ENCODE measurements at places on chromosomes 16 and 17. TPM values are rescaled to one million over a fixed set of nuclear protein-coding genes. Genes with fewer than 3 reads are reported as not detected.

The CCL7 gene
- not detected for total RNA-seq

The DRC3 gene
- total RNA-seq: 2.8 TPM

The SMTNL2 gene
- total RNA-seq: 1.7 TPM

The CDRT15 gene
- not detected for total RNA-seq

The KRT16 gene
- total RNA-seq: 0.30 TPM

The ANKRD40CL gene
- not detected for total RNA-seq

The C16orf46 gene
- total RNA-seq: 0.49 TPM

The ACE gene
- 30.5 TPM for total RNA-seq

DNA sequence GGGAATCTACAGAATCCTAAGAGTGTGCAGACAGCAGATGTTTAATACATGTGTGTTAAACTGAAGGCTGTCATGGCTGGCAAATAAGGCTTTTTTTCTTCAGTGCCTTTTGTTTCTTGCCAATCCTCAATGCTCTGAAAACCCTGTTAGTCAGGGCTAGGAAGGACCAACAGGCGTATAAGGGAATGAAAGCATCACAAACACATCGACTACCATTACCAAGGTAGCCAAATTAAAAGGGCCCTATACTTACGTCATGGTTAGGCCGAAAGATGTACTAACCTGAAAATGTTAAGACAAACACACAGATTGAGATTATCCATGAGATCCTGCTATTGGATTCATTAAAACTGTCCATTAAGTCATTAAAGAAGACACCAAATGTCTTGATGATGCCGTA, 13.1 kb downstream of the SLC16A6 start:
- H3K36me3 ChIP-seq: no peaks in the 10 kb centered on the region
- no peak overlapping the region for H3K27ac ChIP-seq

DNA sequence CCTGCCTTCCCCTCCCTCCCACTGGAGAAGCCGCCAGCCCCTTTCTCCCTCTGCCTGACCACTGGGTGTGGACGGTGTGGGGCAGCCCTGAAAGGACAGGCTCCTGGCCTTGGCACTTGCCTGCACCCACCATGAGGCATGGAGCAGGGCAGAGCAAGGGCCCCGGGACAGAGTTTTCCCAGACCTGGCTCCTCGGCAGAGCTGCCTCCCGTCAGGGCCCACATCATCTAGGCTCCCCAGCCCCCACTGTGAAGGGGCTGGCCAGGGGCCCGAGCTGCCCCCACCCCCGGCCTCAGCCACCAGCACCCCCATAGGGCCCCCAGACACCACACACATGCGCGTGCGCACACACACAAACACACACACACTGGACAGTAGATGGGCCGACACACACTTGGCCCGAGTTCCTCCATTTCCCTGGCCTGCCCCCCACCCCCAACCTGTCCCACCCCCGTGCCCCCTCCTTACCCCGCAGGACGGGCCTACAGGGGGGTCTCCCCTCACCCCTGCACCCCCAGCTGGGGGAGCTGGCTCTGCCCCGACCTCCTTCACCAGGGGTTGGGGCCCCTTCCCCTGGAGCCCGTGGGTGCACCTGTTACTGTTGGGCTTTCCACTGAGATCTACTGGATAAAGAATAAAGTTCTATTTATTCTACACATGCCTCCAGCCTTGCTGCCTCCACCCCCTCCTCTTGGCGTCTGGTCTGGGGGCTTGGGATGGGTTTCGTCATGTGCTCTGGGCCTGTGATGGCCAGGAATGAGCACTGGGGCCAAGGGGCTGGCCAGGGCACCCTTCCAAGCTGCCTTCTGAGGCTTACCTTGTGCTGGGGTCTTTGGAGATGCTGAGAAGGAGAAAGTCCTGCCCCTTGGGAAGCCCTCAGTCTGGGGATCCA, 7.3 kb downstream of the GJD3 start:
- no peaks in the 10 kb centered on the region for H3K36me3 ChIP-seq
- no peak overlapping the region for H3K27ac ChIP-seq
- H3K4me3 ChIP-seq: no peak overlapping the region

DNA sequence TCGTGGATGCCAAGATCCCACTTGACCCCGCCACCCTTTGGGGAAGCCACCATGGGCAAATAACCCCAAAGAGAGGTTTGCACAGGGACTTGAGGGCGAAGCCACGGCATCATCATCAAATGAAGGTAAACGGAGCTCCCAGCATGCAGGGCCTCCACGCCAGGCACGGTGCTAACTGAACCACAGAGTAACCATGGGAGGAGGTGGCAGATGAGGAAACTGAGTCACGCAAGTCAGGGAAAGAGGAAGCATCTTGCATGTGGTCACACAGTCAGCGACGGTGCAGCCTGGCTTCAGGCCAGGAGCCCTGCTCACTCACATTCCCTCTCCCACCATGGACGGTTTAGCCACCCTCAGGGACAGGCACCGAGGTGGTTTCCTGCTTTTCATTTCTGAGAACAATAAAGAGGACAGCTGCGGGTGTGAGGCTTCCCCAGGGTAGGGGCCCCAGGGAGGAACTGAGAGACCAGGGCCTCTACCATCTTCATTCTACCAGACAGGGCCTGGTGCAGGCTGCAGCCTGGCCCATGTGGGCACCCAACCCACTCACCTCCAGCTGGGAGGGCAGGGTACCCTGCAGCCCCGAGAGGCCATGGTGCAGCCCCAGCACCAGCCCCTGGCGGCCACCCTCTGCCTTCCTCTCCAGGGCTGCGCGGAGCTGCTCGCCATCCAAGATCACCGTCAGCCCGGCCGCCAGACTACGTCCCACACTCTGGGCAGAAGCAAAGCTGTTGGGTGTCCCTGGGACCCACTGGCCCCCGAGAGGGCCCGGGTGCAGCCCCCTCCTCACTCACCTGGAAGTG, 78.3 kb downstream of the RMI2 start:
- no peaks in the 10 kb centered on the region for H3K27me3 ChIP-seq
- no peak overlapping the region for H3K27ac ChIP-seq
- H3K4me3 ChIP-seq: no peak overlapping the region
- no peaks in the 10 kb centered on the region for H3K4me1 ChIP-seq
- no peaks in the 10 kb centered on the region for H3K36me3 ChIP-seq

- no peak for DNase-seq
- no peaks in the 10 kb centered on the region for H3K4me1 ChIP-seq
- no peaks in the 10 kb centered on the region for H3K27me3 ChIP-seq
Measured at GRCh38 chr17:77865716-77866115, 92.8 kb upstream of the TNRC6C start.

DNA sequence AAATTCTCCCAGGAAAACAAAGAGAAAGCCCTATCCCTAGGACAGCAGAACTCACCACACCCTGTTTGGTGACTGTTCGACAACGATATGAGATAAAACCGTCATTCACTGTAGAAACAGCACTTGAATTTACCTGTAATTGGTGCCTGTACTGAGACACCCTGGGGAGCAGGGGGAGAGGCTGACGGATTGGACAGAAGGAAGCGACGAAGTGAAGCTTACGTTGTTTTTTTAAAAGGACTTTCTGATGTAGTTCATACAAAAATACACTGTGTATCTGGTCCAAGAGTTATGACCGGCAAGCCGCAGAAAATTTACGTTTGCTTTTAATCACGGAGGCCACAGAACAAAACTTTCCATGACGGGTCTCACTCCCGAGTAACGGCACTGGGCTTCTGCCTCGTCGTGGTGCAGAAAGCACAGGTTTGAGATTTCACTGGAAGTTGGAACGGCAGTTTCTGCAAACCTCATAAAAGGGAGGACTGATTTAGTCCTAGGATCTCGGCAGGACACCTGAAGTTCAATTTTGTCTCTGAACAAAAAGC, 9.7 kb downstream of the NXN start:
- no peaks in the 10 kb centered on the region for H3K4me1 ChIP-seq
- no peak overlapping the region for H3K27ac ChIP-seq
- DNase-seq: no peak
- no peaks in the 10 kb centered on the region for H3K36me3 ChIP-seq
- H3K4me3 ChIP-seq: no peak overlapping the region

GRCh38 chr16:68992521-68992920, 112.9 kb upstream of the HAS3 start:
- no peaks in the 10 kb centered on the region for H3K27me3 ChIP-seq
- H3K4me3 ChIP-seq: no peak overlapping the region
- no peak for DNase-seq
- no peaks in the 10 kb centered on the region for H3K4me1 ChIP-seq

- H3K4me1 ChIP-seq: no peaks in the 10 kb centered on the region
- no peak overlapping the region for H3K27ac ChIP-seq
- H3K36me3 ChIP-seq: no peaks in the 10 kb centered on the region
- no peaks in the 10 kb centered on the region for H3K27me3 ChIP-seq
Measured at GRCh38 chr17:45820052-45820780, 24.5 kb upstream of the SPPL2C start.

GRCh38 chr16:68764862-68765261, 27.8 kb downstream of the CDH1 start:
- H3K27ac ChIP-seq: no peak overlapping the region
- no peaks in the 10 kb centered on the region for H3K36me3 ChIP-seq
- H3K27me3 ChIP-seq: no peaks in the 10 kb centered on the region

GRCh38 chr16:85557083-85557970, 55.8 kb upstream of the GSE1 start:
- peak overlapping the region; percentile 83 for H3K4me3 ChIP-seq
- no peak for DNase-seq
- H3K36me3 ChIP-seq: no peaks in the 10 kb centered on the region
- H3K27ac ChIP-seq: peak overlapping the region; percentile 14

- H3K4me3 ChIP-seq: no peak overlapping the region
- peak; percentile 33 for DNase-seq
- no peak overlapping the region for H3K27ac ChIP-seq
- no peaks in the 10 kb centered on the region for H3K36me3 ChIP-seq
Measured at GRCh38 chr17:8857919-8858318, 9.6 kb downstream of the PIK3R6 start.

- peaks cover 7% of the 10 kb centered on the region for H3K4me1 ChIP-seq
- H3K27me3 ChIP-seq: no peaks in the 10 kb centered on the region
- H3K27ac ChIP-seq: no peak overlapping the region
- no peak for DNase-seq
Measured at GRCh38 chr16:72992142-72992601, 55.8 kb downstream of the ZFHX3 start.
